ENCODE measurements at places on chromosomes 3 and 15.

GRCh38 chr3:58462829-58463180 is 29.1 kb upstream of the KCTD6 start:
- DNase-seq, result no peak

DNA sequence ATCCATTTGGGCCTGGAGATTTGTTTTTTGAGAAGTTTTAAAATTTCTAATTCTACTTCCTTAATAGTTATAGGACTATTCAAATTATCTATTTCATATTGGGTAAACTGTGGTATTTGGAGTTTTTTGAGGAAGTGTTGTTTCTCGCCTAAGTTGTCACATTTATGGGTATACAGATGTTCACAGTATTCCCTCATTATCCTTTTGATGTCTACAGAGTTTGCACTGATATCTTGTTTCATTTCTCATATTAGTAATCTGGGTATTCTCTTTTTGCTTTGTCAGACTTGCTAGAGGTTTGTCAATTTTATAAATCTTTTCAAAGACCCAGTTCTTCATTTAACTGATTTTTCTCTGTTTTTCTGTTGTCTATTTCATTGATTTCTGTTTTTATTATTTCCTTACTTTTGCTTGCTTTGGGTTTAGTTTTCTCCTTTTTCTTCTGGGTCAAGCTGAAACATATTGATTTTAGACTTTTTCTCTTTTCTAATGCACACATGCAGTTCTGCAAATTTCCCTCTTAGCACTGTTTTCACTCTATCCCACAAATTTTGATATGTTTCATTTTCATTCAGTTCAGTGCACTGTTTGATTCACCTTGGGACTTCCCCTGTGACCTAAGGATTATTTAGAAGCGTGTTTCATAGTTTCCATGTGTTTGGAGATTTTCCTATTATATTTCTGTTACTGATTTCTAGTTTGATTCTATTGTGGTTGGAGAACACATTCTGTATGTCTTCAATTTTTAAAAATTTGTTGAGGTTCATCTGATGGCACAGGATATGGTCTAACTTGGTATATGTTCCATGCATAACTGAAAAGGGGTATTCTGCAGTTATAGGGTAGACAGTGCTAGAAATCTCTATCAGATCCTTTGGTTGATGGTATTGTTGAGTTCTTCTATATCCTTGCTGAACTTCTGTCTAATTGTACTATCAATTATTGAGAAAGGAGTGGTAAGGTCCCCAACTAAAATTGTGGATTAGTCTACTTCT is 79.6 kb downstream of the SUMF1 start:
- no peak for DNase-seq

DNA sequence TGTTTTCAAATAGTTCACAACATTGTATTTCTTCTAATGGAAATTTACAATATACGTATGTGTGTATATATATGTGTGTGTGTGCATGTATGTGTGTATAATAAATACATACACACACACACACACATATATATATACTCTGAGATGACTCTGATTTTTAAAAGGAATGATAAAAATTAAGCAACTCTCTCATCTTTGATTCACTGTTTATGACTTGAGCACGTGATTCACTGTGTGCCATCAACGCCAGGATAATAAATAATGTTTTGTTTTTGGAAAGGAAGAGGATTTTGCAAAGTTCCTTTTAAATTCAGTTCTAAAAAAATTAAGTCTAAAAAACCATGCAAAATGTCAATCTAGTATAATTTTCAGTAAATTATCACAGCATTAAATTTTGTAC is 132.4 kb downstream of the P3H2 start:
- DNase-seq, result no peak

DNA sequence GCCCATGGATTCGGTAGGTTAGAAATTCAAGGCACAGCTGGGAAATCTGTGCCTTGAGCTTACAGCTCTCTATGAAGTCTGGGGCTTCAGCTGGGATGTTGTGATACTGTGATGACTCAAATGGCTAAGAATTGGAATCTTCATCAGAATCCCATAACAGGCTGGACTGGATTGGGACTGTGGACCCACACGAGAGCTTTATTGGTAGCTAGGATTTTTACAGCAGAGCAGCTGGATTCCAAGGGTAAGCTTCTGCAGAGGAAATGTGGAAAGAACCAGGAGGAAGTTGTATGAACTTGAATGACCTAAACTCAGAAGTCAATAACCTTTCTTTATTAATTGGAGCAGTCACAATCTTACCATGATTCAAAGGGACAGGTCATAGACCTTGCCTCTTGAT is 1187.1 kb downstream of the ROBO1 start:
- no peak for DNase-seq

- no peak for DNase-seq
These were observed 48.2 kb downstream of the COL6A6 start for GRCh38 chr3:130565224-130565623.

- DNase-seq, result no peak
These were observed 309.7 kb upstream of the RBMS3 start for GRCh38 chr3:28971156-28971555.

DNA sequence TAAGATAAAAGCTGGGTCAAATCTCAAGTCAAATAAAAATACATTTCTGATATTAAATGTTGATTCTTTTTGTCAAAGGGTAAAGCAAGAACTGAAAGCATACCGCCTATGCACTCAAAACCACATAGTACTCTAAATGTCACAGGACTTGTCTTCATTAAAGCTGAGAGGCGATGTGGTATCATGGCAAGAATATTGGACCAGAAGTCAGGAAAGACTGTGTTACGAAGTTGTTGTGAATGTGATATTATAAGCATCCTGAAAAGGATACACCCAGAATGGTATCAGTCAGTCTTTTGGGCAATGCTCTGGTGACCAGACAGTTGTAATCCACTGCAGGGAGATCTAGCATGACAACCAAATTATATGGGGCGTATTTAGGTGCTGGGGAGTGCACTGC is 33.8 kb downstream of the TIGIT start:
- DNase-seq, result no peak

GRCh38 chr15:92932946-92933649 is 33.0 kb downstream of the CHD2 start:
- DNase-seq, result no peak

- DNase-seq, result no peak
These were observed 8.1 kb downstream of the COMMD2 start for GRCh38 chr3:149744151-149744550.

GRCh38 chr3:196604548-196604947 is 34.9 kb upstream of the NRROS start:
- DNase-seq, result no peak

- DNase-seq, result no peak
These were observed 5.6 kb downstream of the PDIA3 start for GRCh38 chr15:43751885-43752284.

DNA sequence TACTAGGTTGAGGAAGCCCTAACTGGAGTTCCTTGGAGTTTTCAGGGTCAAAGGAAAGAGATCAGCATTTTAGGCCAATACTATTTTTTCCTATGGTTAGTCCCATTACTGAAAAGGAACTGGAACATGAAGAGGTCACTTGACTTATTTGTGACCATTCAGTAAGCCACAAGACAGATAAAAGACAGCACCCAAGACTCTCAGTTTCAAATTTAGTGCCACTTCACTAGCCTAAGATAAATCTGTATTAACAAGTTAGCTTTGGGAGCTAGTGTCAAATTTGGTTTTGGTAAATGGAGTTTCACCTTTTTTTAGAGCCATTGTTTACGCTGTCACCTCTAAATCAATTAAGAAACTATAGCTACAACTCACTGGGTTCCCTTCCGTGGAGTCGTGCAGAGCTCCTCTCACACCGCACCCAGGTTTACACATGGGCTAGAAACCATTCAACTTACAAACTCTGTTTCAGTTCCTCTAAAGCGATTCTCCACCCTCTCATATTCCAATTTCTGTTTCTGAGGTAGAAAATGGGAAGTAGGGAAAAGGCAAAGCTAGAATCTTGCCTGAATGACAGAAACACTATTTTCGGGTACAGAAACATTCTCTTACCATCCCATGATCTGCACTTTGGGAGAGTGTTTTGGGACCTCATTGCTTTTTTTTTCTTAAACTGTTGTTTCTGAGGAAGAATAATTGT is 14.4 kb downstream of the CCDC32 start:
- no peak for DNase-seq

DNA sequence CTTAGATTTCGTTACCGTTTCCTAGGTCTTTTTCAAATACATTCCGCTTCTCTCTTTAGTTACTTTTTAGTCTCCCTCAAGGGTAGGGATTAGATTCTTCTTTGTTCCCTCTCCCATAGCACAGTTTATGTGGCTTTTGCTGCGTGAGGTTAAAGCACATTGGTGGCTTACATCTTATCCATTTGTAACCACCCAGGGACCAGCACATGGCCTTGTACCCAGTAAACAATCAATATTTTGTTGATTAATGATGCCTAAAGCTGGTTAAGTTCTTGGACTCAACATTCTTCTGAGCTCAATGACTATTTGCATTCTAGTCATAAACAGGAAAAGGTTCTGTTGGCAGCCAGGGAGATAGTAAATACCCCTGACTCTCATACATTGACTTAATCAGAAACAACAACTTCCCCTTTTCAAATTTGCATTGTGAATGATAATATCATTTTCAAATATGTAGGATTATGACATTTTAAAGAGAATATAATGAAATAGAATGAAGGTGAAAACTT is 60.2 kb downstream of the CACNA1D start:
- DNase-seq, result no peak

DNA sequence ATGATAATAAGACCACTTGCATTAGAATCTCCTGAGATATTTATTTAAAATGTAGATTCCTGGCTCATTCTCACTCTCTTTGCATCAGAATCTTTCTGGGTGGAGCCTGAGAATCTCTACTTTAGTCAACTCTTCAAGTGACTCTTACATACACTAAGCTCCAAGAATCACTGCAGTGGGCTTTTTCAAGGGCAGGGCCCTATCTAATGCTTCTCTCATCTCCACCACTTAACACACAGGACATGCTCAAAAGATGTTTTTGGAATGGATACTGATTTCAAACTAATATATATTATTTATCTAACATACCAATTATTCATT is 68.9 kb upstream of the GAP43 start:
- DNase-seq, result no peak

DNA sequence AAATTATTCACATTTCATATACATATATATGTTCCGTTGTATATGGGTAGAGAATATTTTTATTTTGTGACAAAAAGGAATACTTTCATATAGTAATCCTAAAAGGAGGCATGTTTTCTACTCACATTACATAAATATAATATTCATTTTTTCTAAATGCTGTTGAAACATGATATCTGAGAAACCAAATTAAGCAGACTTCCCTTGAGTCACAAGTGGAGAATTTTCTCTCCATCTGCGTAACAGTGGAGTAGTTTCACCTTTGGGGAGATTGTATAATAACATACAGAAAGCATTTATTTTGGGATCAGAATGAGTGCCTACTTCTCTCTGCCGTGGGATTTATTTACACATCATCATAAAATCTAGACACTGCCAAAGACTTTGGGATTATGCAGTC is 849.8 kb downstream of the NSUN3 start:
- DNase-seq, result no peak

- DNase-seq, result no peak
These were observed 36.3 kb upstream of the MYH15 start for GRCh38 chr3:108546692-108547091.

GRCh38 chr15:59622289-59622688 is 10.7 kb downstream of the GCNT3 start:
- no peak for DNase-seq

DNA sequence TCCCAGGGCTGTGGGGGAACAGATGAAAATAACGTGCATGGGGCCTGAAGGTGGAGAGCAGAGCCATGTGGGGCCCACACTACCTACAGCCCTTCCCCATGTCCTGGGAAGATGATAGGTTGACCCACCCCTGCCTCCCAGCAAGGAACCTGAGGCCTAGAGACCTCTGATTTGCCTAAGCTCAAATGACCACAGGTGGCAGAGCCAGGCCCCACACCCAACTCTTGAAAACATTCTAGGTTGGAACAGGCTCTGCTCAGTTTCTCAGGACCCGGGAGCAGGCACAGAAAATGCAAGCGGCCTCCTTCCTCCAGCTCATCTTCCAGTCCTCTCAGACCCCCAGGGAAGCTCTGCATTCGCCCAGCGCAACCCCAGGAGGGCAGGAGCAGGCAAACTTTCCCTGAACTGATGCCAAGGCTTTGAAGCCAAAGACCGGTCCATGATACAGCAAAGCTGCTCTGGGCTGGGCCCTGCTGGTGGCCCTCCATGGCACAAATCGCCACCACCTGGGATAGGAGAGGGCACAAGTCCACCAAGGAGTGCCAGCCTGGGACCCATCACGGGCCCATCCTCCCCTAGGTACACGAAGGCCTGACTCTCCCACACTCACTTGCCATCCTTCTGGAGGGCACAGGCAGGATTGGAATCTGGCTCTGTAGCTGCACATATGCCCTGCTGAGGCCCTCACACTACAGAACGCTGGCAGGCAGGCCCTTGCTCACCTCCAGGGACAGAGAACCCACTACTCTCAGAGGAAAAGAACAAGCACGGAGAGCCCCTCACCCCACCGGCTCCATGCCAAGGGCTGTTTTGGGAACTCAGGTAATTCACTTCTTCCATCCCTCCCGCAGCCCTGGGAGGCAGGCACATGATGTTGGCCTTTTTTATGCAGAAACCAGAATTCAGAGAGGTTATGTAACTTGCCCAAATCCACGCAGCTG is 51.0 kb upstream of the FURIN start:
- DNase-seq, result no peak

GRCh38 chr3:156630081-156630772 is 44.2 kb upstream of the TIPARP start:
- DNase-seq, result peak; percentile 4

GRCh38 chr3:106048946-106049481 is 180.2 kb upstream of the CBLB start:
- DNase-seq, result no peak

DNA sequence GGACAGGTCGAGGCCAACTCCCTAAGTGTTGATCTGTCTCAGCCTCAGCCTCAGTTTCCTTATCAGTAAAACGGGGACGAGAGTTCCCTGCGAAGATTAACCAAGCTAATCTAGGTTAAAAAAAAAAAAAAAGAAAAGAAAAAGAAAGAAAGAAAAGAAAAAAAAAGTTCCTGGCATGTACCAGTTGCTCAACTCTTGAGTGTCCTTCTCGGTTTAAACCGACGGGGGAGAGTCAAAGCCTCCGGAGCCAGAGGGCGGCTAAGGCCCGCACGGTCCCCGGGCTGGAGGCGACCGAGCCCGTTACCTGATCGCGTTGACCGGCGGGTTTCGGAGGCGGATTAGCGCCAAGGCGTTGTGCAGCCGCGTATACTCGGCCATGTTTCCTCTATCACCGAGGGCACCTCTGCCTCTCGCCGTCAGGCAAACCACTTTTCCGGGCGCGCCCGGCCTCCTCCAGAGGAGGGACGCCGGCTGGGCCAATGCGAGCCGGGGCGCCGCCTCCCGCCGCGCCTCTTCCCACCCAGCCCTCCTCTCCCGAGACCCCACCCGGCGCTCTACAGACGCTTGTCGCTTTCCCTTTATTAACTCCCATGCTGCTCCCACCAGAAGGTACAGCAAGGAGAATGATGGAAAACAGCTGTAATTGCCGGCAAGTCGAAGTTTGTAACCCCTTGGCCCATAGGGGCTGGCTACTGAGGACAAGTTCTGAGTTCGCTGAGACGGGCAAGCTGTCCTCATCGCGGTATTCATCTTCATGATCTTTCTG is at the start of gene EHHADH:
Gene EHHADH, minus strand, starts transcription at position 405 of the 766 bp plus-strand sequence. Its CDS starts 27 bp downstream, at position 378.
- peak; percentile 78 for DNase-seq

All from NCI-H1092 treated with DMSO at 0.1 percent for 48 hours (cell line).